ENCODE measurements at places on chromosomes 2 and 18. TPM values are rescaled to one million over a fixed set of nuclear protein-coding genes. Genes with fewer than 3 reads are reported as not detected.

DNA sequence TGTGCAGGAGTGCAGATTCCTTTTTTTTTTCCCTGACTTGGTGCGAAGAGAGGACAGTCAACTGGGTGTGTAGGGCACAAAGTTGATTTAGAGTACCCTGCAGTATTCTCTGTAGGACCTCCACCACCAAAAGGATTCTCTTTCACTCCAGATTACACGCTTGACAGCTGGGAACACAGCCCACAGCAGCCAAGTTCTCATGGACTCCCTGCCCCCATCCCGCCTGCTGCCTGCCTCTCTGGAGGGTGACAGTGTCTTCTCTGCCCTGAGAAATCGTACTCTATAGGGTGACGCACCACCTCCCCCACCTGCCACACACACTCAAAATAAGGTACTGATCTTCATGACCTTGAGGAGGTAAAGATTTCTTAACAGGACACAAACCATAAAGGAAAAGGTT is 26.6 kb upstream of the IHH start:
- DNase-seq: peak; percentile 15

- DNase-seq: no peak
Observed at GRCh38 chr2:59435635-59436034, 1117.8 kb downstream of the BCL11A start.

DNA sequence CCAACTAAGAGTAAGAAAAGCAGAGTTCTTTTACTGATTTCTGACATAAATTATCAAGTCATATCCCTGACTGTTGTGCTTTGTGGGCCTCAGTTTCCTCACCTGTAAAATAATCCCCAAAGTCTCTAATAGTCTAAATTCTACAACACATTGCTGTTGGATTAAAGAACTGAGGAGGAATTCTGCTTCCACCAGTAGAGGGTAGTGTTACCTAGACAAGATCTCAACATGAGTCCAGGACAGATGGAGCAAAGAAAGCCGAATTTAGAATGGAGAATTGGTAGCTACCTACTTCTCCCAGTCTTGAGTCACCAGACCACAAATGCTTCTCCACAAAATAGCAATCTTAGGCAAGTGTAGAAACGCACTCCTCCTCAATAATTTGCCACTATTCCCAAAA is 462.5 kb upstream of the FSHR start:
- DNase-seq: peak; percentile 61

The ARHGEF4 gene
- total RNA-seq: 44.8 TPM

GRCh38 chr2:40113272-40113968 is 334.4 kb upstream of the THUMPD2 start:
- no peak for DNase-seq

The SNED1 gene
- 0.11 TPM for total RNA-seq

GRCh38 chr18:48914581-48915251 is 36.0 kb downstream of the SMAD7 start:
- no peak for DNase-seq

DNA sequence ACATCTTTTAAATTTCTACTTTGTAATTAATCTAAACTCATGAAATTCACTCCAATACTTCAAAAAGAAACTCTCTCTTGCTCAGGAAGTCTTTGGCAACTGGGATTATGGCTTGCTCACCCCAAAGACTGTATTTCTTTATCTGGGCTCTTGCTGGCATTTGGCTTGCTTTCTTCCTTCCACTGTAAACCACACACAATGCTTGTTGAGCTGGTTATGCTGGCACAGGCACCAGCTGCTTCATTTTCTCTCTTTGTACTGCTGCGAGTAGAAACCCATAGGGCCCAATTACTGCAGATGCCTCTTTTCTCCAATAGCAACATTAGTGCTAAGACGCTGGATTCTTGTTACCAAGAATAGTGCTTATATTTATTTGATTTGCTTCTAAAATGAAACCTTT is 51.4 kb downstream of the SLC38A11 start:
- peak; percentile 5 for DNase-seq

Data from neural progenitor cell (in vitro differentiated cells).